Fibroblast of skin of scalp (primary cell): ENCODE measurements at places on chromosomes 1 and 21.

GRCh38 chr1:246291127-246291526 is 216.0 kb downstream of the SMYD3 start:
- DNase-seq = no peak

DNA sequence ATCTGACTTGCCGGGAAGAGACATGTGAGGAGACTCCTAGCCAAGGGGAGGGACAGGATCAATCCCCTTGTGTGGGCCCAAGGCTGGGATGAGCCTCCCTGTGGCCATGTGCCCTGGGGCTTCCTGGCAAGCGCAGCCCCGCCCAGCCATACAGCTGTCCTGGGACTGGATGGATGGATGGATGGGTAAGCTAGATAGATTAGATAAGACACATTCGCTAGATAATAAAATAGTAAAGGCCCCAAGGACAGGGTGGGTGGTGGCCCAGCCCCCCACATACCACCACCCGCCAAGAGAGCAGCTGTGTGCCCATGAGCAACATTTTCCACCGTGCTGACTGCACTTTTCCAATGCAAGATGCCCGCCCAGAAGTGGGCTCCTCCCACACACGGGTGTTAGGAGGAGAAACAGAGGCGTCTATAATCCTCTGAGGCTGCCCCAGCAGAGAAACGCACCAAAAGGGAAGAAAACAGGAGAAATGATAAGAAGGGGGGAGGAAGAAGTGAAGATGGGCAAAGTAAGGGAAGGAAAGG is 25.1 kb downstream of the ZBTB17 start:
- DNase-seq = peak; percentile 78

- DNase-seq = peak; percentile 58
Observed at GRCh38 chr1:1344655-1345361, 4.4 kb downstream of the DVL1 start.

- DNase-seq = no peak
Observed at GRCh38 chr1:81650776-81651175, 150.0 kb upstream of the ADGRL2 start.

DNA sequence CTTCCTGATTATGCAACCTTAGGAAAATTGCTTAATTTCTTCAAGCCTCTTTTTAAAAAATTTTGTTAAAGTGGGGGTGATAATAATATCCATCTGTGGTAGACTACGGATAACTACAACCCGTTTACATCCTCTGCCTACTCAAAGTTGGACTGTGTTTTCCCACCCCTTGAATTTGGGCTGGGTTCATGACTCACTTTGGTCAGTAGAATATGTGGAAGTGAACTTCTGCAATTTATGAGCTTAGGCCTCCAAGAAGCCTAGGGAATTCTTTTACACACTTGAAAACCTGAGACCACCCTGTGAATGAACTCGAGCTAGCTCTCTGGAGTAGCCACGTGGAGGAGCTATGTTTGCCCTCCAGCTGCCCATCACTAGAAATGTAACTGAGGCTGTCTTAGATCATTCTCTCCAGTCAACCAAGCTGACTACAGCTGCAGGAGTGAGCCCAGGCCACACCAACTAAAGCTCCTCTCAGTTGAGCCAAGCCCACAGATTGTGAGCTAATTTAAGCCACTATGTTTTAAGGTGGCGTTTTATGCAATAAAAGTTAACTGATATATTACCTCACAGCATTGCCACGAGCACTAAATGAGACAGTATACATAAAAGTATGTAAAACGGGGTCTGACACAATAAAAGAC is 29.6 kb upstream of the CACHD1 start:
- no peak for DNase-seq

GRCh38 chr1:166822385-166822784 is 16.9 kb upstream of the POGK start:
- no peak for DNase-seq

DNA sequence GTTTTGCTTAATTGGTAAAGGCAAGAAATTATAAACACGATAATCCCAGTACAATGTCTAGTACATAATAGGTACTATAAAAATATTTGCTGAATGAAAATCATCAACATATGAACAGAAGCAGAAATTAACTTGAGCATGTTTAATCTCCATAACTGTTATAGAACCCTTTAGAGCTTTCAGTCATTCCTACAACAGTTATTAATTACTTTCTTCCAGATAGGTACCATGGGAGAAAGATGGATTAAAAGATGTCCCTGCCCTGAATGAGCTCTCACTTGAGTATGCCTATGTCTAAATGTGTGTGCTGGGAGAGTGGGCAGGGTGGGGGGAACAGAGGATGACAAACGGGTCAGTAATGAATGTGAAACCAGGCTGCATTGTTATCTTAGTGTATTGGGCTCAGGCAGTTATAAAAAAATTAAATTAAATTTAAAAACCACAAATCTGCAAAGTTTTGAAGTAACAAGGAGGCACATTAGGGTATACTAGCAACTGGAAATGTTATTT is 2.4 kb downstream of the EPS15 start:
- peak; percentile 22 for DNase-seq

- DNase-seq = no peak
Observed at GRCh38 chr1:117171900-117172511, 38.7 kb downstream of the VTCN1 start.

- DNase-seq = peak; percentile 87
Observed at GRCh38 chr1:43454270-43455011, 710 bp upstream of the HYI start.

DNA sequence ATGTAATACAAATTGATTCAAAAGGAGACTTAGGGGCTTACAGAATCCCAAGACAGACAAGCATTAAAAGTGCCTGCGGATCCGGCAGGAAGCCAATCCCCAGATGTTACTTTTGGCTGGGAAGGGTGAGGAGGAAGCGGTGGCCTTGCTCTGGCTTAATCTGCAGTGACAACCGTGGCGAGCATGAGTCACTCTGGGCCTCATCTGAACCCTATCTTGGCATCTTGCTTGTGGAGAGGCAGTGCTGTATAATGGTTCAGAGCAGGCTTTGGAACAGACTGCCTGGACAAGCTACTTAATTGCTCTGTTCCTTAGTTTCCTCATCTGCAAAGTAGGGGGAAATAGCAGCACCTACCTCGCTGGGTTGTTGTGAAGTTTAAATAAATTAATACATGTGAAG is 74.1 kb downstream of the XCL2 start:
- peak; percentile 89 for DNase-seq

DNA sequence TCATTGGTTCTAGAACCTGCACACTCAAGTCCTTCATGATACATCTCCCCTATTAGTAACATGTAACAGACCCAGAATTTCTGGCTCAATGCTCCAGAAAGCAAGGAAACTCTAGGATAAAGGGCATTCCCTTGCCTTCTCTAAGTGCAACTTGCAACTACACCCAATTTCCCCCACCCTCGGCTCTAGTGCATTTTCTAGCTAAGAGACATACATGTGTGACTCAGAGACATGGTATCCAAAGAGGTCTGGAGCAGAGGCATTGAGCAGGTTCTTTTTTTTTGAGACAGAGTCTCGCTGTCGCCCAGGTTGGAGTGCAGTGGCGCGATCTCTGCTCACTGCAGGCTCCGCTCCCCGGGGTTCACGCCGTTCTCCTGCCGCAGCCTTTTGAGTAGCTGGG is 132.9 kb downstream of the ZC3H11B start:
- no peak for DNase-seq

DNA sequence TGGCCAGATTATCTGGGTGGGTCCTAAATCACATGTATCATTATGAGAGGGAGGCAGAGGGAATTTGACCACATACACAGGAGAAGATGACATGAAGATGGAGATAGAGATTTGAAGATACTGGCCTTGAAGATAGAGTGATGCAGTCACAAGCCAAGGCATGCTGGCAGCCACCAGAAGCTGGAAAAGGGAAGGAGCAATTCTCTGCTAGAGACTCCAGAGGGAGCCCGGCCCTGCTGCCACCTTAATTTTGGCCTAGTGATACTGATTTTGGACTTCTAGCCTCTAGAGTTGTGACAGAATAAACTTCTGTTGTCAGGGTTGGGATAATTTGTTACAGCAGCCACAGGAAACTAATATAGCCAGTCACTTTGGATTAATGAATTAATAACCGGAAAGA is 2.2 kb upstream of the PRDM2 start:
- no peak for DNase-seq

GRCh38 chr1:246029616-246030015 is 477.5 kb downstream of the SMYD3 start:
- DNase-seq = no peak

GRCh38 chr1:220882061-220882891 is 3.0 kb downstream of the HLX start:
- peak; percentile 49 for DNase-seq

DNA sequence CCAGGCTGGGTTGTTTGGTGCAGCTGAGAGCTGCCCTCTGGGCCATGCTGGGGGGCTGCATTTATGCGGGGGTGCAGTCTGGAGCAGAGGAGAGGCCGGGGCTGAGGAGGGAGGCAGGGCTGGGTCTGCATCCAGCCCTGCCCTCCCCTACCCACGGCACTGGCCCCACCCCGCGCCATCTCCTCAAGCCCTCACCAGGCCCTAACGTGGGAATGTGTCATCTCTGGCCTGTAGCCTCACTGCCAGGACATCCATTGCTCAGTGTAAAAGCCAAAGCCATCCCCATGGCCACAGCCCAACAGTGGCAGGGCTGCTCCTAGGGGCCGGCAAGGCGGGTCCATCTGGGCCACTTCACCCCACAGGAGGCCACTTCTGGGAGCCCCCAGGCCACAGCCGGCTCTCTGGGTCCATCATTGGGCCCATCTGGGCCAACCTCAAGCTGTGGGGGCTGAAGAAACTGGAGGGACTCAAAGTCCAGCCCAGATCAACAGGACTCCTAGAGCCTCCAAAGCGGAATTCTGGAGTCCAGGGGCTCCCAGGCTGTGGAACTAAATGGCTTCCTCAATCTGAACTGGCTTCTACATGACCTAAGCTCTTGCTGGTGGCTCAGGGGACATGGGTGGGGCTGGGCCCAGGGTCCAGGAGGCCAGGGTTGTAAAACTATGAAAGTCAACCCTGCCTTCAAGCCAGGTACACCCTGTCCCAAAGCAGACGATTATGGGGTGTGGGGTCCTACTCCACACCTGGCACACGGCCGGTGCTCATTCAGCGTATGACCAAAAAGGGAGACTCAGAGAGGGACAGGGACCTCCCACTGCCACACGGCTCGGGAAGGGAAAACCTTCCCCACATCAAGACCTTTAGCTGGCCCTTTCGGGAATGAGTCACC is 32.6 kb downstream of the RUNX3 start:
- no peak for DNase-seq

DNA sequence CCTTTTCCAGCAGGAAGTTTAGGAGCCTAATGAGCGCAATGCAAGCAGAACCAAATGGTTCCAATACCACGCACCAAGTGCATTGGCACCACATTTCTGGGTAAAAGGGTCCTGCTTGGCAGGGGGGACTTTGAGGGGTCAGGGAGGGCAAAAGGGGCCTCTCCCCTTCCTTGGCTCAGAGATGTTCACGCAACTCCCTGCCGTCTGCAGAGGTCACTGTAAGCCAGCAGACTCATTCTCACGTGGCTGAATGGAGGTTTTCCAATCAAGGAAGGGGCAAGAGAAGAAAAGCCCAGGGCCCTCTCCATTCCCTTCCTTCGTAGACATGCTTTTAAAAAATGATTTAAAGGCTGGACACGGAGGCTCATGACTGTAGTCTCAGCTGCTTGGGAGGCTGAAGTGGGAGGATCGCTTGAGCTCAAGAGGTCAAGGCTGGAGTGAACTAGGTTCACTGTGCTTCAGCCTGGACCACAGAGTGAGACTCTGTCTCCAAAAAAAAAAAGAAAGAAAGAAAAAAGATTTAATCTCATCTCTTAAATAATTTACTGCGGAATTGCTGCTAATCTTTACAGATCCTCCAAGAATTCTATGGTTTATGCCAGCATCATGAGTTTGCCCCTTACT is 80.3 kb downstream of the RUNX3 start:
- peak; percentile 39 for DNase-seq

DNA sequence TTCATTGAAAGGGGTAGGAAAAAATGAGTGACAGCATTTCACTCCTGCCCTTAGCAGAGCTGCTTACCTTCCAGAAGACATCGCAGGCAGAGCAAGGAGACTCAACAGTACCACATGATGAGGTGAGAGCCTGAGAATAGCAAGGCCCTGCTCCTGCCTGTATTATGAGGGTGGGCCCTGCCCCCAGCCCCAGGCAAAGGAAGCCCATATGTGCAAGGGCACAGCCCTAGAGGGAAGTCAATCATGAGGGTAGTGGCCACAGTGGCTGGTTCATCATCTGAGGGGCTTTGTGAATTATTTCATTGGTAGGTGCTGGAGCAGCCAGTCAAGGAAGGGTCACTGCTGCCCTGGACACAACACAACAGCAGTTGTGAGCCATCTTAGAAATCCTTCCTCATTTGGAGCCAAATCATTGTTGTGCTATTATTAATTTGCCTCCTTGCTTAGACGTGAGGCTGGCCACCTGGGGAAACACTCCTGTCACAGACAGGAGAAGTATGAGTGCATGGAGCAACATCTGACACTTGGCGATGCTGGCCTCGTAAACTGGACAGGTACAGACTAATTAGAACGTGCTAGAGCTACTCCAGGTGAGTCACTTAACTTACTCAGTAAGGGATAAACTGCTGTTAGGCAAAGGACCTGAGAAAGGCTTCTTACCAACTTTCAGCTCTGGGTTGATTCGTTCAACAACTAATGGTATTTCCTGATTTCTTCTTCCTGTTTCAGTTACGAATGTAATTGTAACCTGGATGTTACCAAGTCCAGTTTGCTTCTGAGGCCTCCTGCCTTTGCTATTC is 22.7 kb upstream of the ACBD6 start:
- DNase-seq = no peak

DNA sequence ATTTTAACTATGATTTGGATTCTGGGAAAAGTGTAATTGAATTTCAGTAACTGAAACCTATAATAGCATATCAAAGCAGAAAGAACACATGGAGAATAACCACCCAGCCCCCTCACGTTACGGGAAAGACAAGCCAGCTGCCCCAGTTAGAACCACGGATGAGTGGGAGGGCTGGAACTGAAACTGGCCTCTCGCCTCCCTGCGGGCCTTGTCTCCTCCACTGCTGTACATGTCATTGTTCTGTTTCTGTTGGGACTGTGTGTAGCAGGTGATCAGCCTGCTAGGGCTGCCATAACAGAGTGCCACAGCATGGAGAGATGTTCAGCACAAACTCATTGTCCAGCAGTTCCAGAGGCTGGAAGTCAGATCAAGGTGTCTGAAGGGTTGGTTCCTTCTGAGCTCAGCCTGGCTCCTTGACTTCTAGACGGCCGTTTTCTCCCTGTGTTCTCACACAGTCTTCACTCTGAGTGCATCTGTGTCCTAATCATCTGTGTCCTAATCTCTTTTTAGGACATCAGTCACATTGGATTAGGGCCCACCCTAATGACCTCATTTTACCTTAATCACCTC is 52.4 kb downstream of the MAP3K21 start:
- DNase-seq = no peak

- peak; percentile 27 for DNase-seq
Observed at GRCh38 chr1:159826441-159827101, at the start of gene SLAMF8. SLAMF8 (plus strand) TSS chr1:159826873; CDS start chr1:159826899, 26 bp downstream.

DNA sequence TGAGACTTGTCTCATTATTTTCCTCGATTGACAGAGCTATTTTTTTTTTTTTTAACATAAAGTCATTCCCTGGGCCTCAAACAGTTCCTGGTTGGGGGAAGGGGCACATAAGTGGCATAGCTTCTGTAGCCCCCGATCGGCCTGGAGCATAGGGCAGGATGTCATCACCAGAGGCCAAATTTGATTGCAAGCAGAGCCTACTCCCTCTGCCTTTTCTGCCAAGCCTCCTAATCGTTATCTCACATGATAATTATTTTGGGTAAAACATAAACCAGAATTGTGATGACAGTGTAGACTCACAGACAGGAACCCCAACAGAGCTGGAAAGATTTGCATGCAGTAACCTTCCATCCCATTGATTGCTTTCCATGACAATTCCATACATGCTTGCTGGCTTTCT is 404.8 kb downstream of the PCP4 start:
- DNase-seq = no peak

- no peak for DNase-seq
Observed at GRCh38 chr1:106875622-106876021, 180.9 kb upstream of the PRMT6 start.
